Posterior vena cava (tissue), 2 donors: ENCODE measurements at places on chromosomes 7 and 10. TPM values are rescaled to one million over a fixed set of nuclear protein-coding genes. Genes with fewer than 3 reads are reported as not detected.

The NRP1 gene
- total RNA-seq, result 123 TPM

The SCRN1 gene
- 57.9 TPM for total RNA-seq

The FANK1 gene
- 1.5 TPM for total RNA-seq

The GBX1 gene
- total RNA-seq, result not detected
